ENCODE measurements at places on chromosomes 7 and 10. TPM values are rescaled to one million over a fixed set of nuclear protein-coding genes. Genes with fewer than 3 reads are reported as not detected.

DNA sequence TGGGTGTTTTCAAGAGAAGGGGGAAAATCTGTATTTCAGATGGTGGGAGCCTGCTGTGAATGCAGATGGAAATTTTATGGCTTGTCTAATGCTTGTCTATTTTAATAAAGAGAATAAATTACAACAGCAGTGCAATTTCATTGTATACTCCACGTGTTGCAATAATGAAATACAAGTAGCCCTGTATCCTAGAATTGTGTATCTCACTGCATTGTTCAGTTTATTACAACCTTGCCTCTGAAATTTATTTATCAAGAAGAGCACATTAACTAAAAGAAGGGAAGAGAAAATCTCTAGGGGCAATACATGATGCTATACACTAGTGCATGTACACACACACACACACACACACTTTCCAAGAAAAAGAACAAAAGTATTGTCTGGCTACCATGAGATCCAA lies 21.8 kb downstream of the ANK3 start:
- DNase-seq: no peak
- H3K27ac ChIP-seq: no peak overlapping the region
- H3K36me3 ChIP-seq: no peaks in the 10 kb centered on the region
- H3K4me1 ChIP-seq: no peaks in the 10 kb centered on the region

DNA sequence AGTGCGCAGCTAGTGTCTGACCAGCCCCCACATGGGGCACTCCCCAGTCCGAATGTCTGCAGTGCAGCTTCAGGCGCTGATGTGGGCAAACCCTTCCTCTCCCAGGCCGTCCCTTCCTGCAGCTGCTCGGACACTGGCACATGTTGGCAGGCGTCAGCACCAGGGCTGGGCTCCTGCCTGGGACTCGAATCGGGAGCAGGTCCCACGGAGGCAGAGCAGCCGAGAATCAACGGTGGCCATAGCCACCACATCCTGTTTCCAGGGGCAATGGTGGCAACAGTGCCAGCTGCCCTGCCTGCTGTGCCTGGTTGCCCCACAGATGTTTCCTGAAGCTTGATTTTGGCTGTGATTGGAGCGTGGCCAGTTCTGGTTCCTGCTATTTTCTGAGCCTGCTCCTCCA lies 65.8 kb downstream of the MGMT start:
- no peak for DNase-seq
- H3K27ac ChIP-seq: no peak overlapping the region
- H3K27me3 ChIP-seq: no peaks in the 10 kb centered on the region
- H3K4me1 ChIP-seq: no peaks in the 10 kb centered on the region
- H3K4me3 ChIP-seq: no peak overlapping the region

DNA sequence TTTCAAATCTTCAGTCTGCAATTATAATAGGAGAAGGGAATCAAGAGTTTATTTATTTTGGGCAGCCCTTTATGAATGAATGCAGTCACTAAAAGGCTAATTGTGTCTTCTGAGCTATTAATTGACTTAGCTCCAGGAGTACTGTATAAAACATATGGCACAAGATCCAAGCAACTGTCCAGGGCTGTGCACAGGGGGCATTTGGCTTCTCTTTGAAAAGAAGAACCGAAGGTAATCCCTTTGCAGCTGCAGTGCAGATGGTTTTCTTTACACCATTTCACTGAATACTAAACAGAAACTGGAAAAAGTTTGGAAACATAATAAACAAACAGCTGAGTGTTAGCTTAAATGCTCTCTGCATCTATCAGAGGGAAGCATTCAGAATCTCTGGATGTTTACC lies 282.6 kb upstream of the LRRN3 start:
- no peak overlapping the region for H3K4me3 ChIP-seq
- no peaks in the 10 kb centered on the region for H3K4me1 ChIP-seq
- no peaks in the 10 kb centered on the region for H3K27me3 ChIP-seq
- no peak for DNase-seq

DNA sequence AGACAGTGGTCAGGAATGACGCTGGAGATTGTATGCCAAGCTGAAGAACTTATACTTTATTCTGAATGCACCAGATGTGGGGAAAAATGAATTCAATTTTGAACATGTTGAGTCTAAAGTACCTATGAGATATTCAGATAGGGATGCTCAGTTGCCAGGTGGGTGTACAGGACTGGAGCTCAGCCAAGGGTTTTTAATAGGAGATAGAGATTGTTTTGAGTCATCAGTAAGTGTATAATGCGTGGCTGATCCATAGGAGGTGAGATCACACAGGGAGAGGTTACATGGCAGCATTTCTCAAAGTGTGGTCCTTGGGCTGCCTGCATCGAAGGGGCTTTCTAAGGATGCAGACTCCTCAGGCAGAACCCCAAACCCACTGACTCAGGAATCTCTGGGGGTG lies 6.8 kb upstream of the HIPK2 start:
- H3K4me3 ChIP-seq: no peak overlapping the region
- no peak for DNase-seq
- no peak overlapping the region for H3K27ac ChIP-seq
- H3K27me3 ChIP-seq: no peaks in the 10 kb centered on the region
- H3K4me1 ChIP-seq: no peaks in the 10 kb centered on the region

GRCh38 chr10:5498791-5499492 lies 428 bp downstream of the CALML5 start:
- DNase-seq: no peak
- no peak overlapping the region for H3K27ac ChIP-seq
- no peaks in the 10 kb centered on the region for H3K36me3 ChIP-seq
- no peak overlapping the region for H3K4me3 ChIP-seq
- peaks cover 12% of the 10 kb centered on the region for H3K4me1 ChIP-seq

DNA sequence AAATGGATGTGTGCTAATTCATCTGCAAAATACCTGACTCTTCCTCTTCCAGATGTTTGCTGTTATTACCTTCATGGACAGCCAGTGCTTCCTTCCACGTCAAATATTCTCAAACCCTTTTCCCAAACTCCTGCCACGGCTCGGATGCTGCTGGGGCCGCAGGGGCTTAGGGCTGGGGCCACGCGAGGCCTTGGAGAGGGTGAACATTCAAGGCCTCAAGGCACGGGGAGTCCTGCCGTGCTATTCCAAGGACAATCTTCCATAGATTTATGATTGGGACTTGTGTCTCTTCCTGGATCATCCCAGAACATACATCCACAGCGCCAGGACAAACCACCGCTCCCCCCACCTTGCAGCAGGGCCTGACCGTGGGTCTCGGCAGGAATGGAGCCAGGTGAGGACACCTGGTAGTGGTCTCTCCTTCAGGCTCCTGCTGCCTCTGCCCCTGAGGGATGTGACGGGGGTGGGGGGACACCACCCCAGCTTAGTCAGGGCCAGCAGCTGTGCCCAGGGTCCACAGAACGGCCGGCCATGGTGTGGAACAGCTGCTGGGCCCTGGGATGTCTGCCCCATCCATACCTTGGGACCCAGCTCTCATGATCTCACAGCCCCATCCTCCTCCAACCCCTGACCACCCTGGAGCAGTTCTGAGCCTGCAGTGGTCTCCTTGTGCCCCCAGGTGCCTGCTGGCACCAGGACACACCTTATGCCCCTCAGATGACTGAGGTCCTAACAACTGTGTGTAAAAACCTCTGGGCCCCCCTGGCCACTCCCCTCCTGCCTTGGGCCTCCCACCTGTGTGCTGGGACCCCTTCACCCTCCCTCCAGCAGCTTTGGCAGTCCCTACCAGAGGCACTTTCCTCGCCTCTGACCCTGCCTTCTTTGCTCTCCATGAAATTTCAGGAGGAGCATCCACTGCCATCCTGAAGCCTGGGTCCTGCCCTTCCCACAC lies 16.7 kb downstream of the VIPR2 start:
- H3K36me3 ChIP-seq: no peaks in the 10 kb centered on the region
- H3K27me3 ChIP-seq: no peaks in the 10 kb centered on the region
- DNase-seq: no peak

DNA sequence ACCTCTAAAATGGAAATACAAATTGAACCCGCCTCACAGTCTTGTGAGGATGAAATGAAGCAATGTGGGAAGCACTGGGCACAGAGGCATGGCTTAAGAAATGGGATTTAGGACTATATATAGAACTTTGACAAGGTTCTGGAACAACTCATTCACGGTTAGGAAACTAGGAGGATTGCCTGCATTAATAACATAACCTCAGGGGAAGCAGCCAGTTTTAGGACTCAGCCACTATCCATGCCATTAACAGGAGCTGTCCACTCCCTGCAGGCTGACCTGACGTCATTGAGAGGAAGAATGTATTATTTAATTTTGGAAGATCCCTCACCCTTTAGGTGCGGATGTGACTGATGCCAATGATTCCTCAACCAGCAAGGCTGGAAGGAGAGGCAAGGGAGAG lies 34.8 kb downstream of the ITGB8 start:
- no peaks in the 10 kb centered on the region for H3K36me3 ChIP-seq
- no peak for DNase-seq
- H3K27me3 ChIP-seq: no peaks in the 10 kb centered on the region
- H3K27ac ChIP-seq: no peak overlapping the region

The BICC1 gene
- total RNA-seq: 24.1 TPM

GRCh38 chr7:4265066-4265465 lies 417.0 kb upstream of the FOXK1 start:
- H3K27me3 ChIP-seq: no peaks in the 10 kb centered on the region
- H3K36me3 ChIP-seq: no peaks in the 10 kb centered on the region
- no peak overlapping the region for H3K27ac ChIP-seq
- no peaks in the 10 kb centered on the region for H3K4me1 ChIP-seq
- DNase-seq: no peak

- H3K36me3 ChIP-seq: no peaks in the 10 kb centered on the region
- no peak overlapping the region for H3K4me3 ChIP-seq
- H3K4me1 ChIP-seq: no peaks in the 10 kb centered on the region
- no peak overlapping the region for H3K27ac ChIP-seq
- no peak for DNase-seq
- no peaks in the 10 kb centered on the region for H3K27me3 ChIP-seq
These were observed 80.5 kb upstream of the LRGUK start for GRCh38 chr7:134046594-134047128.

The FKBP9 gene
- total RNA-seq: 56.8 TPM

Data from pancreas (tissue), 10 donors.